ENCODE measurements at places on chromosomes 6 and 20. TPM values are rescaled to one million over a fixed set of nuclear protein-coding genes. Genes with fewer than 3 reads are reported as not detected.

Gene ANKRD66
- polyA plus RNA-seq = not detected

Gene EIF2S2
- polyA plus RNA-seq = 24.2 TPM

Gene PLAGL1
- 2.3 TPM for polyA plus RNA-seq

Gene F13A1
- polyA plus RNA-seq = 0.16 TPM

Gene CEP250
- 17.2 TPM for polyA plus RNA-seq

Gene TJAP1
- polyA plus RNA-seq = 11.8 TPM

Gene FOXQ1
- not detected for polyA plus RNA-seq

Gene PRKN
- 1.0 TPM for polyA plus RNA-seq

Gene MAK
- not detected for polyA plus RNA-seq

Gene LRRC73
- polyA plus RNA-seq = not detected

Gene PRR18
- polyA plus RNA-seq = not detected

Gene HLA-DQA1
- polyA plus RNA-seq = 3.2 TPM

Gene BTNL2
- polyA plus RNA-seq = not detected

Gene CCDC170
- polyA plus RNA-seq = not detected

Gene SAMD3
- polyA plus RNA-seq = 220 TPM

Gene AIG1
- 17.3 TPM for polyA plus RNA-seq

Gene MATN4
- not detected for polyA plus RNA-seq

Gene FAXC
- polyA plus RNA-seq = not detected

Gene LHFPL5
- polyA plus RNA-seq = not detected

Gene PROCR
- 10.7 TPM for polyA plus RNA-seq

Gene CDSN
- polyA plus RNA-seq = not detected

Gene CGAS
- polyA plus RNA-seq = 13.2 TPM

Gene WFDC2
- polyA plus RNA-seq = not detected

Gene VGLL2
- not detected for polyA plus RNA-seq

Gene PCSK2
- polyA plus RNA-seq = not detected

Gene ZFP57
- 2.2 TPM for polyA plus RNA-seq

Gene OPN5
- not detected for polyA plus RNA-seq

Gene SLC17A2
- not detected for polyA plus RNA-seq

Gene ASIP
- polyA plus RNA-seq = not detected

Gene SLC22A16
- not detected for polyA plus RNA-seq

Gene KCNK16
- polyA plus RNA-seq = not detected

Gene WFDC12
- not detected for polyA plus RNA-seq

Gene DZANK1
- polyA plus RNA-seq = 1.7 TPM

Gene SLC32A1
- polyA plus RNA-seq = not detected

Gene LAMA4
- polyA plus RNA-seq = not detected

Gene NKX2-2
- polyA plus RNA-seq = not detected

Gene DBNDD2
- 15.2 TPM for polyA plus RNA-seq

Gene MYT1
- not detected for polyA plus RNA-seq

Gene RNF144B
- polyA plus RNA-seq = 1.3 TPM

Gene CLPSL1
- not detected for polyA plus RNA-seq

Gene PM20D2
- polyA plus RNA-seq = 8.8 TPM

Gene SLA2
- polyA plus RNA-seq = 15.0 TPM

Gene SMOC2
- not detected for polyA plus RNA-seq

Gene SLC12A5
- polyA plus RNA-seq = not detected

Gene TMC2
- polyA plus RNA-seq = not detected

Gene TRERF1
- polyA plus RNA-seq = 10.2 TPM

Gene ZBP1
- 14.6 TPM for polyA plus RNA-seq

Gene BIRC7
- not detected for polyA plus RNA-seq

Gene ENPP4
- 11.1 TPM for polyA plus RNA-seq
